ENCODE measurements at places on chromosomes 1 and 21. TPM values are rescaled to one million over a fixed set of nuclear protein-coding genes. Genes with fewer than 3 reads are reported as not detected.

The OR2T35 gene
- total RNA-seq: not detected

The BMP8B gene
- 0.08 TPM for total RNA-seq

The CBR3 gene
- 29.6 TPM for total RNA-seq

The TMPRSS15 gene
- not detected for total RNA-seq

DNA sequence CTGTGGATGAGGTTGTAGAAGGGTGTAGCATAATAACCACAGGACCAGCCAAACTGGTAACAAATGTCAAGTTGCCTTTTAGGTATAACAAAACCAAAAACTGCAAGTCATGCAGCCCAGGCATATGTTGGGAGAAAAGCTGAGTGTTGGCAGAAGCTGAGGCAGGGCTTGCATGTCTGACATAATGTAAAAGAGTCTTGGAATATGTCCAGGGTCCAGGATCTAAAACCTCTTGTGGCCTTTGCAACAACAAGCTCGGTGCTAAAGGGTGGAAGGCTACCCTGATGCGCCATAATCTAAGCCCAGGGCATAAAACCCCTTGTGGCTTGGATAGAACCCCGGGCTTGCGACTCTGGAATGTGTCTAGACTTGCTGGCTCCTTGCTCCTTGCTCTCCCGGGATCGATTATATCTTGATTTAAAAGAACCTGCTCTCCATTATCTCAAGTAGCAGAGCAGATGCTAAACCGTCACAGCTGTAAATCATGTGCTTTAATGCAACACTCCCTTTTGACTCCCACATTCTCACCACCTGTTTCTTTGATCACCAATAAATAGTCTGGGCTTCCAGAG, 26.5 kb upstream of the SLC35A3 start:
- DNase-seq: no peak

DNA sequence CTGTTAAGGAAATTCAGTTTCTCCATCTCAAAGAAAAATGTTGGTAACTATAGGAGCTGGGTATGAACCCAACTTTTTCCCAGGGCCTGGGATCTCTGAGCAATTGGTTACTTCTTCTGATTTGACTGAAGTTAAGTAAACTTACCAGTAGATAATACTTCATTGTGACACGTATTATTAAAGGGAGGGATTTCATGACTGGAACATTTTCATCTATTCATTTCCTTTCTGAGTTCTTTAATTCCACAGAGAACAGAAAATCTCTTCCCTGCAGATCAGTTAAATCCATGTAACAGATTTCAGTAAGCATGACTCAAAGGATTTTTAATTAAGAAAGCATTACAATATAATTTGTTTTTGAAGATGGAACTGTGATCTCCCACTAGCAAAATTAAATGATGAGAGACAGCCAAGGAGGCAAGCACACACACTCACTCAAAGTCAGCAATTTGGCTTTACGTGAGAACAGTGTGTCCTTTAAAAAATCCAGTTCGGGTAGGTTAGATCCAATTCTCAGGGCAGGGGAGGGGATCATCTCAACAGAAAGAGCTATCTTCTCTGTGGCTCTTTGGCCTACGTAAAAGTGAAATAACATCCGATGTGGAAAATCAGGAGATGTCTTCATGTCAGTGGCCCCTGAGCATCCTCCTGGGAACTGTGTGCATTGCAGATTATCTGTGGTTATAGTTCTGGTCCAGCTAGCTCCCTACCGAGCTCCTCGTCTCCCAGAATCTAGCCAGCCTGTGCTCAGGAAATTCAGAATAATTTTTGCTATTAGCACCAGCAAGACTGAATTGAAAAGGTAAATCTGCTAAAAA, 10.8 kb upstream of the MYOC start:
- DNase-seq: no peak

- DNase-seq: peak; percentile 79
Measured at GRCh38 chr1:31705080-31705866, 1.5 kb upstream of the COL16A1 start.

GRCh38 chr1:230381049-230381467, 45.1 kb downstream of the PGBD5 start:
- no peak for DNase-seq

DNA sequence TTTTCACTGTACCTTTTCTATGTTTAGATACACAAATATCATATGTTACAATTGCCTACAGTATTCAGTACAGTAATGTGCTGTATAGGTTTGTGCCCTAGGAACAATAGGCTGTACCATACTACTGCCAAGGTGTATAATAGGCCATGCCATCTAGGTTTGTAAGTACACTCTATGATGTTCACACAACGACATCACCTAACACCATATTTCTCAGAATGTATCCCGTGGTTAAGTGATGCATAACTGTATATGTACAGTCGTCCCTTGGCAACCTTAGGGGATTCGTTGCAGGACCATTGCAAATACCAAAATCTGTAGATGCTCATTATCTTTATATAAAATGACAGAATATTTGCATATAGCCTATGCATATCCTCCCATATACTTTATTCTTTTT, 5.8 kb upstream of the SSR2 start:
- DNase-seq: no peak

- DNase-seq: no peak
Measured at GRCh38 chr1:17040135-17040534, 13.7 kb downstream of the SDHB start.

- no peak for DNase-seq
Measured at GRCh38 chr1:225930566-225930965, 6.5 kb upstream of the PYCR2 start.

DNA sequence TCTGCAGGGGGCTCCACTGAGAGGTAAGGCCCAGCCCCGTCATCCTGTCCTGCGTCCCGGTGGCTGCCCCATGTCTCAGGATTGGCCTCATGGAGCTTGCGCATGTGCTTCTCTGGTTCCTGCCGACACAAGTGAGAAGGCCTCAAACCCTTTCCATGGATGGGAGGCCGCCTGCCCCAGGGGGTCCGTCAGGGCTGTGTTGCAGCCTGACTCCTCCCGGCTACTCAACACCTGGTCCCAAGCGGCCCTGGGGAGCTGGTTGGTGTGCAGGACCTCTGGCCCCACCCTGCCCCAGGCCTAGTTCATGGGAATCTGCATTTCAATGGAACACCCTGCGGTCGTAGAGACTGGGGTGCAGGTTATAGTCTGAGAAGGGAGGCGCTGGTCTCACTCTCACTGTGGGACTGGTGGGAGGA, 21.1 kb upstream of the PDE9A start:
- no peak for DNase-seq

DNA sequence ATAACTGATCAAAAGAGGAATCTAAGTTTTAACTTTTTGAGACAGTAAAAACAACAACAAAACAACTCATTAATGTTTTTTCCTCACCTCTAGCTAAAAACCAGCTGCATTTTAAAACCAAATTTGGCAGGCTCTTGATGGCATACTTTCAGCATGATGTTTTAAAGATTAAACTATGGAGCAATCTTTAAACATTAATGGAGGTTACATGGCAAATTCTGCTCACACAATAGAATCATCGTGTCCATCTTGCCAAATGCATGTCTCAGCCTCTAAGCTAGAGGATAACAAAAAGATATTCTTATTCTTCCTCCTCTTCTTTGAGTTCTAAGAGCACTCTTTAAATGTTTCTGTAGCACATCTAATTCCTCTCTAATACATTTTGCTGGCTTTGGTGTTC, 579.8 kb upstream of the PKN2 start:
- no peak for DNase-seq

GRCh38 chr1:7383671-7384520, 387.2 kb upstream of the VAMP3 start:
- DNase-seq: no peak
